Ureter (tissue), 1 donor: ENCODE measurements at places on chromosomes 16 and 17. TPM values are rescaled to one million over a fixed set of nuclear protein-coding genes. Genes with fewer than 3 reads are reported as not detected.

DNA sequence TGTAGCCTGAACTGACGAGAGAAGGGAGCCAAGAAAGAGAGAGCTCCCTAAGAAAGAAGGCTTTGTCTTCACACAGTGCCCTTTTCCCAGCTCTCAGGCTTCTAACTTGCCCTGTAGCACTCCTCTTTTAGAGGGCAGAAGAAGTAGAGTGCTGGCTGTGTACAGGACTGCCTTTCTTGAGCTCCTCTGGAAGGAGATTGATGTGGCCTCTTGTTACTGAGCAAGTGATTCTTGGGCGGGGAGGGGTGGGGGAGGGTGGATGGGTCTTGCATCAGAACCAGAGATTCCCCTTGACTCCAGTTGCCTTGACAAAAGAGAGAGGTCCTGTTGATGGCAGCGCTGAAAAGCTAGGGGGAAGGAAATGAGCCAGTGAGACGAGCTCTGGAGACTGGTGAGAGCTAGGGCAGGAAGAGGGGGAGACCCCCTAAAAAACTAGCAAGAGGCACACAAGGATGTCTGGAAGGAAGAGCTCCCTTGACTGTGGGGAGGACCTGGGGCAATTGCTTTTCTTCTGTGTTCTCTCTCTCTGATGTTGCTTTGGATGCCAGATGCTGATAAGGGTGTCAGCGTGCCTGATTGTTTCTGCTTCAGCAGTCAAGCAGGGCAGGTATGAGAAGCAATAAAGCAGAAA is 18.4 kb downstream of the GPR179 start:
- no peak for DNase-seq

DNA sequence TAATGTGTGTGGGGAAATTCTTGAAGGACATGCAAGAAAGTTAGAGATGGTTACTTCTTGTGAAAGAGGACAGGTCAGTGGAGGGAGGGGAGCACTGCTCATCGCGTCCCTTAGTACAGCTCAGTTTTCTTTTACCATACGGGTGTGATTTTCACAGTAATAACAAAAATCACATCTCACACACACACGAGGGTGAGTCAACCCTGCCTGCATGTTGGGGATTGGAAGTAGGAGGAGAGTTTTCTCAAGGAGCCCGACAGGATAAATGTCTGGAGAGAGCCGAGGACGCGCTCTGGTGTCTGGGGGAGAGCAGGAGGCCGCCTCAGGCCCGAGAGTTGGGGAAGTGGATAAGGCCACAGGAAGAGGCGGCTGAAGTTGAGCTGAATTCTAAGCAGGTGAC is 16.4 kb downstream of the PLCD3 start:
- DNase-seq, result no peak

- no peak for DNase-seq
Observed at GRCh38 chr17:20074489-20074888, 65.3 kb downstream of the SPECC1 start.

- no peak for DNase-seq
Observed at GRCh38 chr17:8697323-8697741, 47.3 kb downstream of the CCDC42 start.

- no peak for DNase-seq
Observed at GRCh38 chr17:62051053-62051452, 14.0 kb downstream of the MED13 start.

- DNase-seq, result peak; percentile 28
Observed at GRCh38 chr17:265718-266117, 84.3 kb upstream of the DOC2B start.

The GCGR gene
- not detected for total RNA-seq
